Brain pericyte (primary cell): ENCODE measurements at places on chromosomes 12 and 14.

DNA sequence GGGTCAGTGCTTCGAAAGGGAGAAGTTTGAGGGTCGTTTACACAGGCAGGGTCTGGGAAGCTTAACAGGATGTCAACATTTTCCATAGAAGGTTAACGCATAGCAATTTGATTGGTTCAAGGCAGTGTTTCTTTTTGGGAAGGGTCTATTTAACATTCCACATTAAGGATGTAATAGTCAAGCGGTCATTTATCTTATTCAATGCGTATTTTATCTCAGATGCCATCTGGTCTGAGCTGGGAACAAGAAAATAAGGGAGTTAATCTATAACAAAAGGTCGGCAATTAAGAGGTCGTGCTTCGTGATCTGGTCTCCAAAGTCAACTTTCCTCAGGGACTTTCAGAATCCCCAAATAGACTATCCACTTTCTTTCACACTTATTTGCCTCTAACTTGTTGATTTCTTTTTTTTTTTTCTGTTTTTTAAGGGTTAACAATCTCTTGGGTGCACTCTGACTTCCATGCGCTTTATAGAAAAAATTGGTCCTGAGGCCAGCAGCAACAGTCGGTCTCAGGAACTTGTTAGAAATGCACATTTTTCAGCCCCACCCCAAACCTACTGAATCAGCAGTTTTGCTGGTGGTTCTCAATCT is 550 bp upstream of the RESF1 start:
- no peak for DNase-seq

- DNase-seq = no peak
Measured at GRCh38 chr12:48775299-48775698, 13.6 kb downstream of the ADCY6 start.

DNA sequence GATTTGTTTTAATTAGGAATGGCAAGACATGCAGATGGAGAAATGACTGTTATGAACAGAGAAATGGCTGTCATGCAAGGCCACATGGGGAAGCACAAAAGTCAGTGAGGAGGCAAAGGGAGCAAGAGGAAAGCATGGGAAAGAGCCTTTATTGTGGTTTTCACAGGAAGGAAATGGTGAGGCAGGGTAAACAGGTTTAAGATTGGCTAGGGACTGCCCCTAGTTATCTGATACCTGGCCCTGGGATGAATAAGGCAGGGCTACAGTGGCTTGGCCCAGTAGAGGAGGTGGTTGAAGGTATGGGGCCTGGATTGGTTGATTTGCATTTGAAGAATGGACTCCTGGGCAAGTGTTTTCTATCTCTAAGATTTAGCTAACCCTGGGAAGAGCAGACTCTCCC is 168.7 kb upstream of the CNOT2 start:
- no peak for DNase-seq

GRCh38 chr12:127178052-127178451 is 1088.9 kb upstream of the TMEM132C start:
- no peak for DNase-seq

GRCh38 chr12:33427071-33427470 is 12.5 kb downstream of the SYT10 start:
- no peak for DNase-seq

DNA sequence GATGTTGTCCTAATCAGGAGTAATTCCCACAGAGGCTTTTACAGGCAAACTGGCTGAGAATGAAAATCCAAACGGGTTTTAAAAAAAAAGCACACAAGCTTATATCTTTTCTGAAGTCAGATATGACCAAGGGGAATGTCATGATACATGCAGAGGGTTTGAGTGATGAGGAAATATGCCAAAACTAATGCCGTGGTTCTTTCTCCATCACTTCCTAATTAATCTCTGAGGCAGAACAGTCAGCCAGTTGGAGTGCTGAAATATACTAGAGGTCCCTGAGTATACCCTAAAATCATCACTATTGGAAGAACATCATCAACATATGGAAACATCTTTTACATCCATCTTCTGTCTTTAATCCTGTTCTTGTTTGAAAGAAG is 160.8 kb upstream of the FAR2 start:
- DNase-seq = no peak

- no peak for DNase-seq
Measured at GRCh38 chr12:71685312-71685906, 473 bp upstream of the TMEM19 start.

GRCh38 chr12:49094160-49094974 is at the start of gene DHH:
Gene DHH (minus strand): TSS chr12:49094801. CDS start chr12:49094512, 289 bp downstream.
- no peak for DNase-seq

- no peak for DNase-seq
Measured at GRCh38 chr12:6849976-6850560, 1.0 kb downstream of the CDCA3 start.

DNA sequence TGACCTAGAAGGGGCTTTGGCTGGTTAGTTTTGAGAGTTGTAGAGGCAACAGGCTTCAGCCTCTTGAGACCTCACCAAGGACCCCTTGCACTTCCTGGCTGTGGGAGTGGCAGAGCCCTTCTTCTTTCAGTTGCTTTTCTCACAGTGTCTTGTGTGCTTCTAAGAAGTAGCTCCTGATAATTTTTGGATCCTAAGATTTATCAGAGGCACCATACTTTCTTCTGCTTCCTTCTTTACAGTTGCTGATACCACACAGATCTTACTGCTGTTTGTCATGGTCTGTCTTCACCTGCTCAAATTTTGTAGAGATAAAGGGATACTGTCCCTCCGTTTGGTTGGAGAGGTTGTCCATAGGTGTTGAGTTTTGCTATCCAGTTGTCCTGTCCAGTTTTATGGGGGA is 33.8 kb downstream of the VRK1 start:
- DNase-seq = no peak
